ENCODE measurements at places on chromosomes 13 and 19. TPM values are rescaled to one million over a fixed set of nuclear protein-coding genes. Genes with fewer than 3 reads are reported as not detected.

RXFP2 gene
- total RNA-seq, result not detected

LSR gene
- 11.2 TPM for total RNA-seq

CGB8 gene
- not detected for total RNA-seq

SIGLEC11 gene
- total RNA-seq, result not detected

LIM2 gene
- not detected for total RNA-seq

FBXO17 gene
- total RNA-seq, result not detected

PRTN3 gene
- not detected for total RNA-seq

ATXN8OS gene
- total RNA-seq, result not detected

GRCh38 chr19:36973844-36974195, 57.7 kb downstream of the ZNF568 start:
- H3K27me3 ChIP-seq, result no peaks in the 10 kb centered on the region
- DNase-seq, result no peak
- peaks cover 35% of the 10 kb centered on the region for H3K36me3 ChIP-seq
- H3K4me3 ChIP-seq, result peak overlapping the region; percentile 92
- H3K27ac ChIP-seq, result peak overlapping the region; percentile 95
- H3K4me1 ChIP-seq, result peaks cover 11% of the 10 kb centered on the region

- no peak for DNase-seq
- no peaks in the 10 kb centered on the region for H3K36me3 ChIP-seq
- no peaks in the 10 kb centered on the region for H3K4me1 ChIP-seq
- H3K4me3 ChIP-seq, result no peak overlapping the region
Measured at GRCh38 chr19:18768997-18769891, 21.9 kb downstream of the COMP start.

GRCh38 chr19:1259206-1259875, 9.8 kb upstream of the CIRBP start:
- peaks cover 49% of the 10 kb centered on the region for H3K4me1 ChIP-seq
- peaks cover 17% of the 10 kb centered on the region for H3K36me3 ChIP-seq
- H3K27ac ChIP-seq, result peak overlapping the region; percentile 97
- DNase-seq, result peak; percentile 80
- peak overlapping the region; percentile 92 for H3K4me3 ChIP-seq
- H3K27me3 ChIP-seq, result no peaks in the 10 kb centered on the region

DNA sequence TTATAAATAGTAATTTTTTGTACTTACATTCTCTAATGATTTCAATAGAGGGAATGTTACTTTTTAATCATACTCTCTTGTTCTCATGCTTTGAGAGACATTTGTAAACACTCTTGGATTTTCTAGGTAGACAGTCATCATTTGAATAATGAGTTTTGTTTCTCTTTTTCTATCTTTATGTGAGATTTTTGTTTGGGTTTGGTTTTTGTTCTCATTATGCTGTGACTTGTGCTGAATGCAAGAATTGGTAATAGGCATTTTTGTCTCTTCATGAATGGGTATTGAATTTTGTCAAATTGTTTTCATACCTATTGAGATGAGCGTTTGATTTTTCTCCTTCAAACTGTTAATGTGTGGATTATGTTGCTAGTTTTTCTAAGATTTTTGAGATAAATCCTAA, 56.8 kb upstream of the GPR183 start:
- H3K4me3 ChIP-seq, result no peak overlapping the region
- H3K27ac ChIP-seq, result peak overlapping the region; percentile 14
- H3K36me3 ChIP-seq, result peaks cover 24% of the 10 kb centered on the region

DNA sequence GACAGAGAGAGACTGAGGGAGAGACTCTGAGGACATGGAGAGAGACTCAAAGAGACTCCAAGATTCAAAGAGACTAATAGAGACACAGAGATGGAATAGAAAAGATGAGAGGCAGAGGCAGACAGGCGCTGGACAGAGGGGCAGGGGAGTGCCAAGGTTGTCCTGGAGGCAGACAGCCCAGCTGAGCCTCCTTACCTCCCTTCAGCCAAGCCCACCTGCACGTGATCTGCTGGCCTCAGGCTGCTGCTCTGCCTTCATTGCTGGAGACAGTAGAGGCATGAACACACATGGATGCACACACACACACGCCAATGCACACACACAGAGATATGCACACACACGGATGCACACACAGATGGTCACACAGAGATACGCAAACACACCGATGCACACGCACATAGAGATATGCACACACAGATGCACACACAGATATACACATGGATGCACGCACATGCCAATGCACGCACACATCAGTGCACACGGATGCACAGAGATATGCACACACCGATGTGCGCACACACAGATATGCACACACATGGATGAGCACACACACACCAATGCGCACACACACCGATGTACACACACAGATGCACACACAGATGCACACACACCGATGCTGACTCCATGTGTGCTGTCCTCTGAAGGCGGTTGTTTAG, 3.3 kb upstream of the F10 start:
- DNase-seq, result no peak
- H3K4me1 ChIP-seq, result no peaks in the 10 kb centered on the region
- H3K4me3 ChIP-seq, result no peak overlapping the region
- no peak overlapping the region for H3K27ac ChIP-seq
- peaks cover 3% of the 10 kb centered on the region for H3K27me3 ChIP-seq

DNA sequence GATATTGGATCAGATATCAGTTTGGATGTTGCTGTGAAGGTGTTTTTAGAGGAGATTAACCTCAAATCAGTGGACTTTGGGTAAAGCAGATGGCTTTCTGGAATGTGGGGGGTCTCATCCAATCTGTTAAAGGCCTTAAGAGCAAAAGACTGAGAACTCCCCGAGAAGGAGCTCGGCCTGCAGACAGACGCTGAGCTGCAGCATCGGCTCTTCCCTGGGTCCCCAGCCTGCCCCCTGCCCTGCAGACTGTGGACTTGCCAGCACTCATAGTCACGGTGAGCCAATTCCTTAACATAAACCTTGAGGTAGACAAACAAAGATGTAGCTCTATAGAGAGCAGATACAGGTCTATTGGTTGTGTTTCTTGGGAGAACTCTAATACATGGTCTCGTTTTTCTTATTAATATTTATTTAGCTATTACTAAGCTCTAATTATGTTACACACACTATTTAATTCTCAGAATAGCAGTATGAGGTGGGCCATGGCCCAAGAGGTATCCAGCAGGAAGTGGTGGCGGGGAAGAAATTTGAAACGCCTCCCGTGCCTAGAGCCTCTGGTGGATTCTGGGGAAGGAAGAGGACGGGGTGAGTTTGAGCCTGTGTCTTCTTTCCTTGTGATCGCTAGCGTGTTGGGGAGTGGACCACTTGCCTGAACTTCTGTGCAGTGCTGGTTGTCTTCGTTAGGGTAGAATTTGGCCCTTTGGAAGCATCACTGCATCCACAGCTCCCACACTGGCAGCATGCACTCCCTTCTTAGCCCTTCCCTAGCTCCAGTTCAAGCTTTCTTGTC, 305.3 kb downstream of the TEX29 start:
- H3K4me1 ChIP-seq, result no peaks in the 10 kb centered on the region
- no peaks in the 10 kb centered on the region for H3K27me3 ChIP-seq
- H3K36me3 ChIP-seq, result no peaks in the 10 kb centered on the region
- DNase-seq, result no peak
- no peak overlapping the region for H3K4me3 ChIP-seq

DNA sequence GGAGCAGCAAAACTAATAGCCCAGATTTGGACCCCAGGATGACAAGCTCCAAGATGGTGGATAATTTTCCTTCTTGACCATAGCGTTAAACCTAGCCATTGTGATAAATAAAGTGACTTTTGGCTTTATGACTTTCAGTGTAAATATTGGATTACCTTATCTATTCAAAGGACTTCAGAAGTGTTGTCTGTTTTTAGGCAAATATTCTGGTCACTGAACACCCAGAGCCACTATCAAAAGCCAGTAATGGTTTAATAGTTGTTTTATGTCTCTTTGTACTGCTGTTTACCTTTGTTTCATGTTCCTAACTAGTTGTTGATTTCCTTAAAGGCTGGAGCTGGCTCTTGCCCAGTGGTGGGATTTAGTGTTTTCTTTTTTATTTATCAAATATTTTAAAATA, 81.6 kb downstream of the FGF9 start:
- H3K4me1 ChIP-seq, result no peaks in the 10 kb centered on the region
- no peak overlapping the region for H3K4me3 ChIP-seq
- H3K36me3 ChIP-seq, result peaks cover 2% of the 10 kb centered on the region
- no peak for DNase-seq
- H3K27ac ChIP-seq, result no peak overlapping the region

- peaks cover 41% of the 10 kb centered on the region for H3K4me1 ChIP-seq
- DNase-seq, result peak; percentile 39
- H3K4me3 ChIP-seq, result peak overlapping the region; percentile 93
Measured at GRCh38 chr19:1206864-1207450, 1.4 kb downstream of the STK11 start.

DNA sequence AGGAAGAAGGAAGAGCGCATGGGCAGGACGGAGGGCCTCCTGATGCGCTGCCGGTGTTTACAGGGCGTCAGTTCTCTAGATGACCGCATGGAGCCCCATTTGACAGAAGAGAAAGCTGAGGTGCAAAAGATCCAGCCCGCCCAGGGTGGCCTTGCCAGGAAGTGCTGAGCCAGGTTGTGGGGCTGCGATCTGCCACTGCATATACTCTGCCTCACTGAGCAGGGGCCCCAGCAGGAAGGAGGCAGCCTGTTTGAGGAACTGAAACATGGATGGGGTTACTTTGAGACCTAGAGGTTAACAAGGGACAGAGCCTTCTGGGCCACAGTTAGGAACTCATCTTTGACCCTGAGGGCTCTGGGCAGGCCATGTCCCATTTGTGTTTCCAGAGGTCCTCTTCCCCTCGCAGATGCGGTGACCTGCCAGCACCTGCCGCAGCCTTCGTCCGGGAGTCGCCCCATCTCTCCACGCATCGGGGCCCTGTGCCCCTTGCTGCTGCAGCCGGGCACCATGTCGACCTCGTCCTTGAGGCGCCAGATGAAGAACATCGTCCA, 3.2 kb downstream of the EPN1 start:
- peaks cover 59% of the 10 kb centered on the region for H3K4me1 ChIP-seq
- no peak overlapping the region for H3K4me3 ChIP-seq
- H3K27me3 ChIP-seq, result no peaks in the 10 kb centered on the region
- H3K27ac ChIP-seq, result no peak overlapping the region
- DNase-seq, result no peak

- peaks cover 41% of the 10 kb centered on the region for H3K27me3 ChIP-seq
- peaks cover 12% of the 10 kb centered on the region for H3K4me1 ChIP-seq
- no peaks in the 10 kb centered on the region for H3K36me3 ChIP-seq
- no peak overlapping the region for H3K4me3 ChIP-seq
Measured at GRCh38 chr19:7783991-7784423, 21.0 kb downstream of the CLEC4M start.

DNA sequence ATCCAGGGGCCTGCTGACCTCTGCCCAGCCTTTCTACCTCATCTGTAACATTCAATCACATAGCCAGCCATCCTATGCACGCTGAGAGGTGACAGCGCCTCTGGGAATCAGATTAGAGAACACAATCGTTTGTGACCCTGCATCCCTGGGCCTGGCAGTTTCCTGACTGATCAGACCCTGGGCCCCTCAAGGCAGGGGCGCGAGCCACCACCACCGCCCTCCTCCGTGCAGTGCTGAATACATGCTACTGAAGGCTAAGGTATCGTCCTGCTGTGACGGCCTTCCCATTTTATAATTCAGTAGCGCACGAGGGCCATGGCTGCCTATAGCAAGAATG, 1.3 kb downstream of the TMTC4 start:
- H3K4me1 ChIP-seq, result peaks cover 20% of the 10 kb centered on the region
- no peak for DNase-seq
- peaks cover 7% of the 10 kb centered on the region for H3K36me3 ChIP-seq
- H3K27me3 ChIP-seq, result no peaks in the 10 kb centered on the region
- H3K27ac ChIP-seq, result no peak overlapping the region

- H3K36me3 ChIP-seq, result no peaks in the 10 kb centered on the region
- no peak overlapping the region for H3K4me3 ChIP-seq
- no peak overlapping the region for H3K27ac ChIP-seq
- peaks cover 50% of the 10 kb centered on the region for H3K27me3 ChIP-seq
- peaks cover 20% of the 10 kb centered on the region for H3K4me1 ChIP-seq
Measured at GRCh38 chr13:50136678-50137077, 121.4 kb downstream of the KCNRG start.

DNA sequence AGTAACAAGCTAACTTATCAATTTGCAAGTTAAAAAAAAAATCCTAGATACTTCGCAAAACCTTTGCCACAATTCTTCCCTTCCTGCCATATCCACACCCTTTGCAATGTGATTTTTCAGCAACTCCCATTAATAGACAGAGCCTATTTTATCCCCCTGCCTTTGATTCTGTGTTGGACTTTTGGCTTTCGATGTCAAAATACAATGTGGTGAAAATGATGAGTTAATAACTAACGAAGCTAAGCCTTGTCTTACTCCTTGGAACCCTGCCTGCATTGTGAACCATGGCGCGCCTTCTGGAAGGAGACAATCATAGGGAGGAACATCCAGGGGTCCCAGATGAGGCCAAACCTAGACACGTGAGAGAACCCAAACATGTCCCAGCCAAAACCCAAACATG, 6.4 kb downstream of the CYP4F2 start:
- peaks cover 5% of the 10 kb centered on the region for H3K27me3 ChIP-seq
- H3K36me3 ChIP-seq, result no peaks in the 10 kb centered on the region
- no peak for DNase-seq
- H3K4me3 ChIP-seq, result no peak overlapping the region

- no peak for DNase-seq
- no peaks in the 10 kb centered on the region for H3K4me1 ChIP-seq
- no peak overlapping the region for H3K4me3 ChIP-seq
- H3K27ac ChIP-seq, result no peak overlapping the region
- H3K27me3 ChIP-seq, result peaks cover 4% of the 10 kb centered on the region
Measured at GRCh38 chr19:17659996-17660395, 28.2 kb downstream of the UNC13A start.

DNA sequence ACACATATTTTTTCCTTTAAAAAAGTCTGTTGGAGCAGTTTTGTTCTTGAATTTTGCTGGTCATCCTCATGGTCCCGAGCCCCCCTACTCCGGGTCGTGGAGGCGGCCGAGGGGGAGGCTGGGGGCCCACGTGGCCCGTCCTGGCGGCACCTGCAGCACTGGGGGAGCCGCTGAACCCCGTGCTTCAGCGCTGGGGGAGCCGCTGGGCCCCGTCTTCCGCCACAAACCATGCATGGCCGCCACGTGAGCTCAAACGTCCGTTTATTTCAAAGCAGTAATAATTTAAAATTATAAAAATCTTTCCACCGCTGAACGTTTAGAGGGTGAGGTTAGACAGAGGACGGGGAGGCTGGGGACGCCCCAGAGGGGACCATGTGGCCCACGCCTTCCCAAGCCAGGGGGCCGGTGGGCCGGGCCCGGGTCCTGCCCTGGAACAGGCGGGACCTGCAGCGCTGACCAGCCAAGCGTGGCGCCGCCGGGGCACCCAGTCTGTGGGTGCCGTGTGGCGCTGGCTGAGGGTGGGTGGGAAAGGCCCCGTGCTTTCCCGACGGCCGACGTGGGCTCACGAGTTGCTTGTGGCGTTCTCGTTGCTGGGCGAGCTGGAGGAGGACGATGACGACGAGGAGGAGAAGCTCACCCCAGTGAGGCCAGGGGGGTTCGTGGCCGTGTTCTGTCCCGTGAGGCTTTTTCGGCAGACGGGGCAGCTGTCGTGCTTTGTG, 8.0 kb downstream of the FGF22 start:
- H3K36me3 ChIP-seq, result peaks cover 15% of the 10 kb centered on the region
- H3K4me1 ChIP-seq, result no peaks in the 10 kb centered on the region
- H3K4me3 ChIP-seq, result no peak overlapping the region
- no peaks in the 10 kb centered on the region for H3K27me3 ChIP-seq
- no peak overlapping the region for H3K27ac ChIP-seq
- no peak for DNase-seq
